ENCODE measurements at places on chromosomes 7 and 10.

GRCh38 chr10:86715156-86715795 is 41.1 kb upstream of the BMPR1A start:
- DNase-seq, result no peak

DNA sequence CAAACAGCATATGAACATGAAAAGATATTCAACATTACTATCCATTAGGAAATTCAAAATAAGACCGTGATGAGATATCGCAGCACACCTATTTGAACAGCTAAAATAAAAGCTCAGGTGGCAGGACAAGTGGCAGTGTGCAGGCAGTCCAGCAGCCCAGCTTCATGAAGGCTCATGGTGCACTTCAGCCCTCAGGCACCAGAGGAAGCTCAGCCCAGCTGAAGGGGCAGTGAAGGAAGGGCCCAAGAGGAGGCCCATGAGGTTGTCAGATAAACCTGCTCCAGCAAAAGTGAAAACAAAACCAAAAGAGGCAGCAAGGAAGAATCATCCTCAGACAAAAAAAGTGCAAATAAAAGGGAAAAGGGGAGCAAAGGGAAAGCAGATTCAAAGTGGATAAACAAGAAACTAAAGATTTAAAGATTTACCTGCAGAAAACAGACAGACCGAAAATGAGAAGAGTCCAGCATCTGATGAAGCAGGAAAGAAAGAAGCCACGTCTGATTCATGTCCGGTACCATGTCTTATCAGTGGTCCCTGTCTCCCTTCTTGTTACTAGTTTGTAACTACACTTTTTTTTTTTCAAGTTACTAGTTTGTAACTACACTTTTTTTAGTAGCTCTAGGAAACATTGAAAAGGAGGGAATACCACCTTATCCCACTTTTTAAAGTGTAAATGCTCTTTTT is 15.0 kb upstream of the FAM24B start:
- no peak for DNase-seq

- DNase-seq, result no peak
Observed at GRCh38 chr10:107727767-107728317, 563.3 kb upstream of the SORCS1 start.

GRCh38 chr7:140689199-140690152 is 7.0 kb upstream of the NDUFB2 start:
- DNase-seq, result no peak

GRCh38 chr7:115227473-115228235 is 305.8 kb downstream of the MDFIC start:
- no peak for DNase-seq

GRCh38 chr10:78663721-78664120 is 405.0 kb upstream of the ZMIZ1 start:
- DNase-seq, result no peak

GRCh38 chr7:12244129-12244528 is 33.0 kb downstream of the TMEM106B start:
- no peak for DNase-seq

GRCh38 chr10:114575417-114576131 is 82.5 kb downstream of the ABLIM1 start:
- DNase-seq, result peak; percentile 20

- DNase-seq, result no peak
Observed at GRCh38 chr7:8444468-8444769, 11.0 kb downstream of the NXPH1 start.

- no peak for DNase-seq
Observed at GRCh38 chr10:113566888-113567287, 14.0 kb downstream of the HABP2 start.
